ENCODE measurements at places on chromosomes 11 and 22.

- no peak for DNase-seq
Observed at GRCh38 chr22:48258064-48258701, 1495.7 kb downstream of the TBC1D22A start.

DNA sequence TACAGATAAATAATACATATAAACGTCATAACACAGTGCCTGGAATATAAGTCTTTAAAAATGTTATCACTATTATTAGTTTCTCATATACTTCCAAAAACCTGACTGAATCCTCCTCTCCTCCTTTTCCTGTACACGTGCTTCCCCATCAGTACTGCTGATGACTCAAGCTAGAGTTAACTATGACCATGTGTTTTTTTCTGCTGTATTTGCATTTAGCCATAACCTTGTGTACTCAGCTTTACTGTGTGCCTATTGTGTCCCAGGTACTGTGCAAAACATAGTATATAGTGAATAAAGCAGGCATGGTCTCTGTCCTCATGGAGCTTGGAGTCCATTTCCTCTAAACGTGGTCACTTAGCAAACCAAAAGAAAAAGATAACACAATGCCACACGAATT lies 56.5 kb upstream of the ARHGAP32 start:
- DNase-seq, result no peak

DNA sequence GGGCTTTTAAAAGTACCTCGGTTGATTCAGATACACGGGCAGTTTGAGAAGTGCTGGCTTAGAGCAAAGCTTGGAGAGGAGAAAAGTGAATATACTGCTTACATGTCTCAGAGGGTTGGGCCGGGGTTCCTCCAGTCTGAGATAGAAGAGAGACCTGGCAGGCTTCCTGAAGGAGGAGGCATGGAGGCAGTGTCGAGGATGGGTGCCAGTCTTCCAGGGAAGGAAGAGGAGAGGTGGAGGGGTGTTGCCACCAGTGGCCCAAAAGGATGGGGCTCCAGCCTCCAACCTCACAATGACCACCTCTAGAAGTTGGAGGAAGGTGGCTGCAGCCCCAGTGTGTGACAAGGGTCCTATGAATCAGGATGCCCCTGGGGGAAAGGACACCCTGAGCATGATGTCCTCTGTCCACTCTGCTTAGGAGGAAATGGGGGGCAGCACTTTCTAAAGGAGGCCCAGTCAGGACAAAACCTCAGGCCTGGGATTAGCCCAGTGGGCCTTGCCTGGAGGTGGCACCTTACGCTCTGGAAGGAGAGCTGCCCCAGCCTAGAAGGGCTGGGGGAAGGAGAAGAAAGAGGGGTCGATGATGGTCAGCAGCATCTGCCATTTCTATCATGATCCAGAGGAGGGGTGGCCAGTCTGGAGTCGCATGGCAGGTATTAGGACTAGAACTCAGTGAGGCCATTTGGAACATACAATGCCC lies 65.2 kb downstream of the CD82 start:
- DNase-seq, result no peak

- no peak for DNase-seq
Observed at GRCh38 chr11:92558323-92558722, 333.7 kb downstream of the FAT3 start.

GRCh38 chr22:46758867-46759290 lies 3.6 kb upstream of the TBC1D22A start:
- no peak for DNase-seq

DNA sequence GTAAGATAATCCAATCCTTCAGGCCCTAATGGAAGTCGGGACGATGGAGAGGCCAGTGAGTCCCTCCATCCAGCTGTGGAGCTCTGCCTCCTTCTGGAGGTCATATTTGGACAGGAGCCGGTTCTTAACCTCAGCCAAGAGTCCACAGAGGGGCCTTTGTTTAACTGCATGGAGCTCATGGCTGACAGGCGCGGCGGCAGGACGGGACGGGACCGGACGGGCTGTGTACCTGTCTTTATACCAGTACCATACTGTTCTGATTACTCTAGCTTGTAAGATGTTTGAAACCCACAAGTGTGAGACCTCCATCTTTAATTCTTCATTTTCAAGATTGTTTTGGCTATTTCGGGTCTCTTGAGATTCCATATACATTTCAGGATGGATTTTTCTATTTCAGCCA lies 20.2 kb upstream of the SPATA19 start:
- no peak for DNase-seq

DNA sequence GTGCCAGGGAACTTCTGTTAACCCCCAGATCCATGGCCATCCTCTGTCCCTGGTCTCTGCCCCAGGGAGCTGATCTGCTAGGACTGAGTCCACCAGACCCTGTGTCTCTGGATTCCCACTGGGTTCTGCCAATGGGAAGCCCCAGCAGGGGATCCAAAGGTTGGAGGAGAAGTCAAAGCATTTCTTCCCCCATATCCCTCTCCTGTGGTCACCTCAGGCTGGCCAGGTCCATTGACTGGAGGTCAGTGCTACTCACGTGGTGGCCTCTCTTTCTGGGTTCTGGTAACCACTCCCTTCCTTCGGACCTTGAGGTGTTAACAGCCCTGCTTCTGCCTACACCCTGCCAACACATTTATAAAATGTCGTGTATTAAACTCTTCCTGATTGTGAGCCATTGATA lies 69.7 kb upstream of the NECTIN1 start:
- DNase-seq, result no peak

DNA sequence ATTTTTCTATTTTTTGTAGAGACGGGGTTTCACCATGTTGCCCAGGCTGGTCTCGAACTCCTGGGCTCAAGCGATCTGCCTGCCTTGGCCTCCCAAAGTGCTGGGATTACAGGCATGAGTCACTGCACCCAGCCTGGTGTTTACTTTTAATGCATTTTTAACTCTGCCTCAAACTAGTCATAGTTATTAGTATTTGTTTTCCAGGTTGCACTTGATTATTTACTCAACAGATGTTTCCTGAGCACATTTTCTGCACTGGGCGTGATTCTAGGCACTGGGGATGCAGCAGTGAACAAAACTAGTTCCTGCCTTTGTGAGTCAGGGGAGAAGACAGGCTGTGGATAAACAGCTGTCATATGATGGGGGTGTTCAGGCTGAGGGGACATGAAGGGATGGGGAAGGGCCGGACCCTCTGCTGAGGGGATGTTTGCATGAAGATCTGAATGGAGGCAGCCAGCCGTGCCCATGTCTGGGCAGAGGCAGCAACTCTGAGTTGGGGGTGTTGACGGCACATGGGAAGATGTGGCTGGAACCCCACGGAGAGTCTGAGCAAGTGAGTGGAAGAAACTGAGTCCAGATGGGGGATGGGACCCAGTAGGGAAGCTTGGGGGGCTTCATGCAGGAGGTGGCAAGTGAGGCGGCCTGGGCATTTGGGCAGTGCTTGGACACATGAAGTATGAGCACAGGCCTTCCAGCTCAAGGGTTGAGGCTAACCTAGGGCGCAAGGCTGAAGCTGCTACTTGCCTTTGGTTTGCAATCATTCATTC lies 34.4 kb downstream of the MPPED1 start:
- DNase-seq, result no peak

DNA sequence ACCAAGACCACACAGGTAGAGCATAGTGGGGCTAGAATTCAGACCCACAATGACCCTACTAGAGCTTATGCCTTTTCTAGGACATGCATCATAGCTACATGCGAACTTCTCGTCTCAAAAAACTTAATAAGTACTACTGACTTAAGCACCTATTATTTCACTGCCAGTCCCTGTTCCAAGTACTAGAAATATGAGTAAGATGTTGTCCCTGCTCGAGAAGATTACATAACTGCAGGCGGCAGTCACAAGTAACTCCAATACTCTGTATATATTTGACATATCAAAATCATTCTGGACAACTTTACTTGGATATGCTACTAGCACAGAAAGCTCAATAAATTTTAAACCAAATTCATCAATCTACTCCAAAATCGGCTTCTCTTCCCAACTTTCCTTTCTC lies 235.0 kb downstream of the TTC28 start:
- DNase-seq, result no peak

- DNase-seq, result no peak
Observed at GRCh38 chr11:33168709-33169200, 7.5 kb upstream of the CSTF3 start.

DNA sequence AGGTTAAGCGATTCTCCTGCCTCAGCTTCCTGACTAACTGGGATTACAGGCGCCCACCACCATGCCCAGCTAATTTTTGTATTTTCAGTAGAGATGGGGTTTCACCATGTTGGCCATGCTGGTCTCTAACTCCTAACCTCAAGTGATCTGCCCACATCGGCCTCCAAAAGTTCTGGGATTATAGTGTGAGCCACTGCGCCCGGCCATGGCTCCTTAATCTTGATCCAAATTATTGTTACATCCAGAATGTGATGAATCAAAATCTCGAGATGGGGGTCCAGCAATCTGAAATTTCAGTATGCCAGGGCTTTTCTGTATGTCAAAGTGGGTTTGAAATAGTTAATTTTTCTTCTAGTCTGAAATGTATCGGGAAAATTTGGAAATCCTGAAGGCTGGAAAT lies 3.7 kb downstream of the RPL27A start:
- DNase-seq, result no peak

DNA sequence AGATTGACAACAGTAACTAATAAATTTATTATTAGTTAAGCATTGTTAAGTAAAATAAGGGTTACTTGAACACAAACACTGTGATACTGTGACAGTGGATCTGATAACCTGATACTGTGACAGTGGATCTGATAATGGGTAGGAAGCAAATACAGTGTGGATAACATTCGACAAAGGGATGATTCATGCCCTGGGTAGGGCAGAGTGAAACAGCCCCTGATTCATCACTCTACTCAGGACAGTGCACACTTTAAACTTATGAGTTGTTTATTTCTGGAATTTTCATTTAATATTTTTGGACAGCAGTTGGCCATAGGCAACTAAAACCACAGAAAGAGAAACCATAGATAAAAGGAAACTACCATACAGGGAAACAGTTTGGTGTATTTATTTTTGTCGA lies 60.8 kb upstream of the CTSC start:
- DNase-seq, result no peak

DNA sequence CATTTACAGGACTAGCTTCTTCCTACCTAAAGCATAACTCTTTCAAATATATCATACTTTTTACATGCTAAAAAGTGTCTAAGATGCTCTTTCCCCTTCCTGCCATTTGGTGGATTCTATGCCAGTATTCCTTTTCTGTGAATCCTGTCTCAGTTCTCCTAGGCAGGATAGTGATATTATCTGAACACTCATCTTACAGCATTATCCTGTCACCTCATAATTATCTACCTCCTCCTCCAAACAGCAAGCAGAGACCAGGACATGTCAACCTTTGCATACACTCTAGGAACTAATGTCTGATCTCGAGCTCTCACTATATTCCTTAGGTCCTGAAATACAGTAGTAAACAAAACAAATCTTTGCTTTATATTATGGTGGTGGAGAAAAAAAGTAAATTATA lies 275.5 kb downstream of the FAM181B start:
- no peak for DNase-seq

DNA sequence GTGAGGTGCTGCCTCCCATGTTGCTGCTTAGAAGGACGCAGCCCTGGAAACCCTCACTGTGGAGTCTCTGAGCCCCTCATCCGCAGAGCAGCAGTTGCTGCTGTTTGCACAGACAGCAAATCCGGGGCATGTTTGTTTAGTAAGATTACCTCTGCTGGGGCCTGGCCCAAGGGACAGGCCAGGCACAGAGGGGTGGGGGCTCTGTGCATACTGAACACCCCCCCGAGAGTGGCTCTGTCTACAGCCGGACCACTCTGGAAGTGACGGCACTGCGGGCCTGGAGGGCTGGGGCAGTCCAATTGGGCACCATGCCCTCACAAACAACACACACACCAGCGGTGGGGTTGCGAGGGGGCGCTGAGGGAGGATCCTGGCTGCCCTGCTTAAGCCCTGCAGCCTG lies 22.9 kb upstream of the CCDC188 start:
- DNase-seq, result no peak

- DNase-seq, result no peak
Observed at GRCh38 chr11:63837739-63838138, 1.2 kb upstream of the MARK2 start.

DNA sequence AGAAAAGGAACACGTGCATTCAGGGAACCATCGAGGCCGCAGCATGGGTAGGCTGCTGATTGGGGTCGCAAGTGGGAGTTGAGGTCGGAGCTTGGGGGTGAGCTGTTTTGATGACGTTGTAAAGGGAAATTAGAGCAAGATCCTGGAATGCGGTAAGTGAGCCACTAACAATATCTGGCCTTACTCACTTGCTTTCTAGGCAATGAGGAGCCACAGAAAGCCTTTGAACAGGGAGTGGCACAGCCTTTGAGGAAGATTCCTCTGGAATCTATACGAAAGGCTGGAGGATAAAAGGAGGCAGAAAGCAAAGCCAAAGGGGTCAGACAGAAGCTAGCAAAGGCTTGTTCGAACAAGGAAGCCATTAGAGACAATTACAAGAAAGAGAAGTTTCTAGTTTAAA lies 197.5 kb downstream of the LARGE1 start:
- no peak for DNase-seq

GRCh38 chr22:43985532-43985931 lies 30.3 kb downstream of the SAMM50 start:
- DNase-seq, result no peak

DNA sequence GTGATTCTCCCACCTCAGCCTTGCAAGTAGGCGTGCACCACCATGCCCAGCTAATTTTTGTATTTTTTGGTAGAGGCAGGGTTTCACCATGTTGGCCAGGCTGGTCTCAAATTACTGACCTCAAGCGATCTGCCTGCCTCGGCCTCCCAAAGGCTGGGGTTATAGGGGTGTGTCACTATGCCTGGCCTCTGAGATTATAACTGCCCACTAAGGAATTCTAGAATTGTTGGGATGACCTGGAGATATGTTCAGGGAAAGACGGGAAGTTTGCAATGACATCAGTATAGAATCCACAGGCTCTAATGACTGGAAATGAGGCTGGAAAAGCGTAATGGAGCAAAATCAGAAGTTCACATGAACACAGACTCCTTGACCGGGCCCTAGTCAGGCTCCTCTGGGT lies 62.2 kb downstream of the CLMP start:
- no peak for DNase-seq

- no peak for DNase-seq
Observed at GRCh38 chr22:38202437-38203089, 769 bp downstream of the MAFF start.

- no peak for DNase-seq
Observed at GRCh38 chr11:109859045-109859724, 234.0 kb upstream of the ZC3H12C start.

- DNase-seq, result no peak
Observed at GRCh38 chr11:121833970-121834369, 282.0 kb downstream of the BLID start.

- no peak for DNase-seq
Observed at GRCh38 chr22:25127318-25127717, 72.3 kb upstream of the CRYBB3 start.

DNA sequence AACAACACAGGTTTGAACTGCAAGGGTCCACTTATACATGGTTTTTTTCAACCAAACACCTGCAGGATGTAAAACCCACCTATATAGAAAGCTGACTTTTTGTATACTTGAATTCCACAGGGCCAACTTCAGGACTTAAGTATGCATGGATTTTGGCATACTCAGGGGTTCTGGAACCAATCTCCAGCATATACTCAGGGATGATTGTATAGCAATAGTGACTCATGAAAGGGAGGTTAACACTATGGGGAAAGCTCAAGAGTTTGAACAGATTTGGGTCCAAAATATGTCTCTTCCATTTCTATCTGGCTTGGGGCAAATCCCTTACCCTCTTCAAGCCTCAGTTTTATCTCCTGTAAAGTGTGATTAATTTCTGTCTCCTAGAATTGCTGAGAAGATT lies 94.9 kb downstream of the MICAL2 start:
- no peak for DNase-seq

GRCh38 chr11:29025001-29025400 lies 916.8 kb downstream of the METTL15 start:
- no peak for DNase-seq

GRCh38 chr22:39598017-39598965 lies 27.7 kb downstream of the CACNA1I start:
- DNase-seq, result no peak
